Iris pigment epithelial cell (primary cell): ENCODE measurements at places on chromosomes 3 and 15.

DNA sequence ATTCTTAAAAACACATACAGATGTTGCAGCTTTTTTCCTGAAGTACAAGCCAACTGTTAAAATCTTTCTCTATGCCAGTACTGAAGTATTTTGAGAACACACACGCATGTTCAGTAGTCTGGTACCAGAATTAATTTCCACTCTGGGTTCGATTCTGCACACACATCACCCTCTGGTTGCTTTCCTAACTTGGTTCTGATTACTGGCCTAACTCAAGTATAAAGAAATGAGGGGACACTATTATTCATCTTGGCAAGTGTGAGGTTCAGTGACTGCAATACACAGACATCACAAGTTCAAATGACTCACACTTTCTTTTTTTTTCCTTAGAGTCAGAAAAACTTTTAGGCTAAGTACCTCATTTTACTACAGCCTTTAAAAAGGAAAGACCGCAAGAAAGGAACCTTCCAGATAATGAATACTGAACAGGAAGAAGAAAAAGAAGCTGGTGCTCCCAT lies 37.4 kb upstream of the LDHAL6B start:
- DNase-seq = peak; percentile 91

GRCh38 chr3:45509768-45510129 lies 84.8 kb upstream of the LIMD1 start:
- no peak for DNase-seq

DNA sequence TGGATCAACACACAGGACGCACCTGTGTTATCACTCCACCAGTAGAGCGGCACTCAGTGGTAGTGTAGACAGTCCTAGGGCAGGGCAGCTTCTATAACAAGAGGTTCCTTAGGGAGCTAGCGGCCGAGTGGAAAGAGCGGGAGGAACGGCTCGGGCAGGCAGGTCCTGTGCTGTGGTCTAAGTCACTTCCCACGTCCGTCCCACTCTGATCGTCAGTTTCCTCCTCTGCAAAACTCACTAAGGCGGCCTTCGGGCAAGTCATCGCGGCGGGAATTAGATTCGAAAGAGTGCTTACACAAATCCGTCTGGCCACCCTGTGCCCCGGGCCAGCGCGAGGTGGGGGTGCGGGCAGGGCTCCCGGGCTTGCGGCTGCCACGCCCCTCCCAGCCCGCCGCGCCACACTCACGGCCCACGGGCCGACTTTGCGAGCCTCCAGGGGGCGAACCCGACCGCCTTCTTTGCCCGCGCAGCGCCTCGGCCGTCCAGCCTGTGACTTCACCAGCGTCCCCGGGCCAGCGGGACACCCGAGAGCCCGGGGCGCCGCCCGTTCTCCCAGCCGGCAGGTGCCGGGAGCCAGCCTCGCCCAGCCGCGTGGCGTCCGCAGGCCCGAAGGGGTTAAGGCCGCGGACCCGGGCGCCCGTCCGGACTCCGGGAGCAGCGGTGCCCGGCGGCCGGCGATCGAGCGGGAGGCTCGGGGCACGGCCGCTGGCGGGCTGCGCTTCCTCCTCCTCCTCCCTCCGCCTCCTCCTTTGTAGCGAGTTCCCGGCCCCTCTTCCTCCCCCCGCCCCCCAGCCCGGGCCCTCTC lies 416 bp upstream of the CORO2B start:
- DNase-seq = peak; percentile 48

DNA sequence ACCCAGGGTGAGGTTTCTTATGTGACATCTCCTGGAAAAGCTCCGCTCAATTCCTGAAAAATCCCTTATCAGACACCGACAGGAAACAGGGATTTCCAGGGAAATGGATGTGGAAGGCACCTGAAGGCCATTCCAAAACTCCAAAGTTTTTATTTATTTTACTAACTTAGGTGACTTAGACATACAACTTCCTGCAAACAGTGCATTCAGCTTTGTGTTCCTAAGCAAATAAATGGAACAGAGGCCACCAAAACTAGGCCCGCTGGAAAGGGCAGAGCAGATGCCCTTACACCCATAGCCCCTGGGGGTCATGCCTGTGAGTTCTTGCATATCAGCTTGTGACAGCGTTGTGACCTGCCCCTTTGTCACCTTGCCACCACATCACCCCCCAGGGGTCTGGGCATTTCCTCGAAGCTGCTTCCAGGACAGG lies 239.4 kb downstream of the XXYLT1 start:
- DNase-seq = no peak

GRCh38 chr3:55445551-55445950 lies 41.6 kb downstream of the WNT5A start:
- DNase-seq = no peak

DNA sequence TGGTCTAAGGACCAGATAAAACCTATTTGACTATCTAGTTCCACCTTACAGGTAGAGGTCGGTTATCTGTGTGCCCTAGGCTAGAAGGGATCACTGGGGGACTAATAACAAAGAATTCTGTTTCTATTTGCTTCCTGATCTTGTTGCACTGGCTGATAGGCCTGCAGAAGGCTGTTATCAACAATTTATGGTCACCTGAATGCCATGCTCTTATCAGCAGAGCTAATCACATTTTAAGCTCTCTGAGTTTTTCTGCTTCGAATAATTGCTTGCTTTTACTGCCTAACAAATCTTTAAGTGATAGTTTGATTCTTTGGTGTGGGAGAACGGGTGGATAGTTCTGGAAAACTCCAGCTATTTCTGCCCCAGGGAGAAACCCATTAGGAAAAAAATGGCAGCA lies 263.1 kb downstream of the PDZRN3 start:
- DNase-seq = no peak

DNA sequence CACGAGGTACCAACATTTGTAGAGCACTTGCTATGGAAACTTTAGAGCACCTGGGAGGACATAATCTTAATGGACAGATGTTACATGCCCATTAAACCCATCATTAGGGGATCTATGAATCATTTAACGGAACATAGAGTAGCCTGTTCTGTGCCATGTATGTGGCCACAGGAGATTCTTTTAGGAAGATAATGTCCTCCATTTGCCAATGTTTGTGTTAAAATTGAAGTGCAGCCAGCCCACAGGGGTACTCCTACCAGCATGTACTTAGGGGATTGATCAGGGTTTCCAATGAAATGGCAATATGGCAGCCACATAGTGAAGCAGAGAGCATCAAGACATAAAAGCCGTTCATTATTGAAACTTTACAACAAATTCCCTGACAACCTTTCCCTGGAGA lies 70.7 kb downstream of the TNIK start:
- no peak for DNase-seq

DNA sequence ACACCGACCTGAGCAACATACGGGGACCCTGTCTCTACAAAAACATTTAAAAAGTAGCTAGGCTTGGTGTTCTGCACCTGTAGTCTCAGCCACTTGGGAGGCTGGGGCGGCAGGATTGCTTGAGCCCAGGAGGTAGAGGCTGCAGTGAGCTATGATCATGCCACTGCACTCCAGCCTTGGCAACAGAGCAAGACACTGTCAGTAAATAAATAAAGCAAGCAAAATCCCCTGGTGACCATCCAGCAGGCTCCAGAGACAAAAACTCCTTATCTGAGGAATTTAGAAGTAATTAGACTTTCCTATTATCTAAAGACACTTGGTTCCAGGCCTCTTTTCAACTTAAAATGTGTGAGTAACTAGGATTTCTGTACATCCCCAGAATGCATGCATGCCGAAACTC lies 29.5 kb upstream of the ZNF774 start:
- no peak for DNase-seq

DNA sequence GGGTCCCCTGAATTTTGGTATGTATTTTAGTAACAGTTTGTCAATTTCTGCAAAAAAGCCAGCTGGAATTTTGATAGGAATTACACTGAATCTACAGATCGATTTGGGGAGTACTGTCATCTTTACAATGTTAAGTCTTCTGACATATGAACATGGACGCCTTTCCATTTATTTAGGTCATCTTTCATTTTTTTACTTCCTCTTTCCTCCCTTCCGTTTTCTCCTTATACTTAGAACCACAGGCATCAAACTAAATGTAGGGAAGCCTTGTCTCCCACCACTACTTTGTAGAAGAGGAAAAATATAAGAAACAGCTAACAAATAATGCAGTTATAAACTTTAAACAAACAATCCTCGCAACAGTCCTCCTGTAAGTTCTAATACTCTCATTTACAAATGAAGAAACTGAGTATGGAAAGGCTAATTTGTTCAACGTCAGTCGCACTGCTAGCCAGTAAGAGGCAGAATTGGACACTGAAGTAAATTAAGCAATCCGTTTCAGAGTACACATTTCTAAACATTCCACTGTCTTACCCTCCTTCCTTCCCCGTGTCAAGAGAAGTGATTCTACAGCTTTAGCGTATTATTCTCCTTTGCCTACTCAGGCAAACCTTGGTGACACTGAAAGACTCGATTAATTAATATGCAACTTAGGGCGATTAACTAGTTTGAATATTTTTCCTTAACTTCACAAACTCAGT lies 25.6 kb downstream of the RHOA start:
- DNase-seq = no peak

DNA sequence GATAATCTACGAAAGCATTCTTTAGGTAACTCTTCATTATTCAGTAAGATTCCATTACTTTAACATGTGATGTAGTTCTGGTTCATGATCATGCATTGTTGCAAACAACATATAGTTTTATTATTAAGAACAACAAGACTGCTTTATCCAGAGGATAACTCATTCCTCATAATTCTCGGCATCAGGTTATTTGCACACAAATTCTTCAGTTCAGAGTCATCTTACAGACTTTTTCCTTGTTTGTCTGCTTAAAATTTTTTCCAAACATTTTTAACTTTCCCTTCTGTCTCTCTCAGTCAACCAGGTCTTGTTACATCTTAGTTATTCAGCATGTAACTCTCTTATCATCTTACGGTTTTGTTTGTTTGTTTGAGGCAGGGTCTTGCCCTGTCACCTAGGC lies 60.1 kb downstream of the VGLL3 start:
- DNase-seq = peak; percentile 51

DNA sequence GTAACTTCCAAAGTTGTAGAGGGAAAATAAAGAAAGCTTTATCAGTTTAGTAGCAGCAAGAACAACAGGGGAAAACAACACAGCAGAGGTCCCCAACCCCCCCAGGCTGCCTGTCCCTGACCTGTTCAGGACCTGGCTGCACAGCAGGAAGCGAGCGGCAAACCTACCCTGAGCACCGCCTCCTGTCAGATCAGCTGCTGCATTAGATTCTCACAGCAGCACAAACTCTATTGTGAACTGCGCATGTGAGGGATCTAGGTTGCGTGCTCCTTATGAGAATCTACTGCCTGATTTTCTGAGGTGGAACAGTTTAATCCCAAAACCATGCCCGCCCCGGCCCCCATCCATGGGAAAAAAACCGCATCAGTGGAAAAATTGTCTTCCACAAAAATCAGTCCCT lies 40.3 kb downstream of the USP50 start:
- peak; percentile 31 for DNase-seq

GRCh38 chr3:194671511-194671899 lies 486 bp downstream of the LSG1 start:
- peak; percentile 58 for DNase-seq

DNA sequence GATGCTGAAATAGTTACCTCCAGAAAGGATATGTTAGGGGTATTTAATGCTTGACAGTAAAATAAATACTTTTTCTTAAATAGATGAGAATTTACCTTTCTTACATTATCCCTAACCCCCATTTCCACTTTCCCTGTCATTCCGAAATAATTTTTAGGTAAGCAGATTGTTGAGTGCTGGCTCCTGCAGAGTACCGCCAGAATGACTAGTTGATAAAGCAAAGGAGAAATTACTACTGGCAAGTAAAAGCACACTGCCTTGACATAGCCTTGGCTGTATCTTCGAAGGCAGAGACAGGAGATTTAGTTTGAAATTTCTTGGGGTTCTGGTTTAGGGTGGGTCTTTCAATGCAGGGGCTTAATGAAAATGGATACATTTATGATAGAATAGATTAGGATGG lies 40.8 kb downstream of the LRRC49 start:
- DNase-seq = no peak

GRCh38 chr3:165195640-165196576 lies at the start of gene SLITRK3:
TSS of gene SLITRK3 (minus strand) at chr3:165196384. CDS start at chr3:165190830, 5,554 bp downstream.
- DNase-seq = no peak
